Pancreas (tissue), 10 donors: ENCODE measurements at places on chromosomes 2 and 18. TPM values are rescaled to one million over a fixed set of nuclear protein-coding genes. Genes with fewer than 3 reads are reported as not detected.

DNA sequence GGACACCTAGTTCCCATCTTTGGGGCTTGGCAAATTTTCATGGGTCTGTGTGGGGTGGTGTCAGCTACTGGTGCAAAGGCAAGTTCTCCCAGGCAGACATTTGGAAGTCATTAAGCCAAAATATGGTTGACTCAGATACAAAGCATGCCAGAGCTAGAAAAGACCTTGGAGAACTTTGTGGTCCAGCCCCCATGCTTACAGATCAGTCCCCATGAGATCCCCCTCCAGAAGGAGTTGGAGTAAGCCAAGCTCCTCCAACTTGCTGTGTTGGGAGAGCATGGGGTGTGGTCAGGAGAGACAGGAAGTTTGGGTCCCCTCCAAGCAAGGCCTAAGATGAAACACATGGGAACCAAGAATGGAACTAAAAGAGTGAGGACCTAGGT is 224.5 kb downstream of the CYP26B1 start:
- DNase-seq, result peak; percentile 4

TMEM163 gene
- polyA plus RNA-seq, result 20.3 TPM

- DNase-seq, result no peak
Observed at GRCh38 chr2:98790221-98790620, 59.3 kb upstream of the MGAT4A start.

- DNase-seq, result no peak
Observed at GRCh38 chr2:151180123-151180522, 81.5 kb downstream of the RBM43 start.

DNA sequence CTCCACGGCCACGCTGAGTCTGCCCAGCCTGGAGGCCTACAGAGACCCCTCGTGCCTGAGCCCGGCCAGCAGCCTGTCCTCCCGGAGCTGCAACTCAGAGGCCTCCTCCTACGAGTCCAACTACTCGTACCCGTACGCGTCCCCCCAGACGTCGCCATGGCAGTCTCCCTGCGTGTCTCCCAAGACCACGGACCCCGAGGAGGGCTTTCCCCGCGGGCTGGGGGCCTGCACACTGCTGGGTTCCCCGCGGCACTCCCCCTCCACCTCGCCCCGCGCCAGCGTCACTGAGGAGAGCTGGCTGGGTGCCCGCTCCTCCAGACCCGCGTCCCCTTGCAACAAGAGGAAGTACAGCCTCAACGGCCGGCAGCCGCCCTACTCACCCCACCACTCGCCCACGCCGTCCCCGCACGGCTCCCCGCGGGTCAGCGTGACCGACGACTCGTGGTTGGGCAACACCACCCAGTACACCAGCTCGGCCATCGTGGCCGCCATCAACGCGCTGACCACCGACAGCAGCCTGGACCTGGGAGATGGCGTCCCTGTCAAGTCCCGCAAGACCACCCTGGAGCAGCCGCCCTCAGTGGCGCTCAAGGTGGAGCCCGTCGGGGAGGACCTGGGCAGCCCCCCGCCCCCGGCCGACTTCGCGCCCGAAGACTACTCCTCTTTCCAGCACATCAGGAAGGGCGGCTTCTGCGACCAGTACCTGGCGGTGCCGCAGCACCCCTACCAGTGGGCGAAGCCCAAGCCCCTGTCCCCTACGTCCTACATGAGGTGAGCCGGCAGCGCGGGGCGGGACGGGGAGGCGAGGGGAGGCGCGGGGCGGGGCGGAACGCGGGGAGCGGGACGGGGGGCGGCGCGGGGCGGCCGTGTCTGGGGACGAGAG is 15.2 kb downstream of the NFATC1 start:
- DNase-seq, result no peak

DNA sequence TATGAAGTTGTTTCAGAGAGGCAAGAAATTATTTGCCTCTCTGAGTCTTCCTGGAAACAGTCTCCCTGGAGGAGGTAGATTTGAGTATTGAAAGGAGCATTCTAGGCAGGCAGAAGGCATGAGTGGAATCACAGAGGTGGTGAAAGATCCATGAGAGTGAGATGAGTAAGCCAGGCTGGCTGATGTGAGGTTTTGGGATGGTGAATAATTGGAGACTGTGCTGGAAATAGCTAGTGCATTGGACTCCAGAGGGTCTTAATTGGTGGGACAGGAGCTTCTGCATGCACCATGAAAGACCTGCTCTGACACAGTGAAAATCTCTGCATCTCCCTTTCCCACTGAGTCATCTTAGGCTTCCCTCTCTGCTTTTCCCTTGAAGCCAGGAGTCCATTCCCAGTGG is 46.3 kb downstream of the CDC42EP3 start:
- no peak for DNase-seq

DNA sequence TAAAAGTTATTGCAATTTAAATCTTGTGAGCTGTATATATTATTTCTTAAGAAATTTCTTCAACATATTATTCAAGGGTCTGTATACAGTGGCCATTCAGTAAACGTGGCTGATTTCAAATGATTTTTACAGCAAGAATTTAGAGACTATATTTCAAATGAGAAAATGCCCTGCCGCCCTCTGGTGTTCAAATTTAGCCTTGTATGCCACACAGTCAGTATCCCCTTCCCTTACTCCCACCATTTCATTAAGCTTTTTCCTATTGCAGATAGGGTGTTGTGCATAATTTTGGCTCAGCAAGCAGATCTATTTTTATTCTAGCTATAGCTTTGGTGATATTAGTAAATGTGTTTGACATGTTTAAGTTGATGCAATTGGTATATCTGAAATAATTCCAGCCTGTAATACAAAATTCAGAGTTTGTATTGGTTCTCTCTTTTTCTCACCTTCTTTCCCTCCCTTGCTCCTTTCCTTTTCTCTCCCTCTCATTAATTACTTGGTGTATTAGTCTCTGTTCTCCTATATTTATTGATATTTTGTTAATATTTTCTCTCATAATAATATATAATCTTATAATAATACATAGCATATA is 22.8 kb upstream of the SCN7A start:
- no peak for DNase-seq

DNA sequence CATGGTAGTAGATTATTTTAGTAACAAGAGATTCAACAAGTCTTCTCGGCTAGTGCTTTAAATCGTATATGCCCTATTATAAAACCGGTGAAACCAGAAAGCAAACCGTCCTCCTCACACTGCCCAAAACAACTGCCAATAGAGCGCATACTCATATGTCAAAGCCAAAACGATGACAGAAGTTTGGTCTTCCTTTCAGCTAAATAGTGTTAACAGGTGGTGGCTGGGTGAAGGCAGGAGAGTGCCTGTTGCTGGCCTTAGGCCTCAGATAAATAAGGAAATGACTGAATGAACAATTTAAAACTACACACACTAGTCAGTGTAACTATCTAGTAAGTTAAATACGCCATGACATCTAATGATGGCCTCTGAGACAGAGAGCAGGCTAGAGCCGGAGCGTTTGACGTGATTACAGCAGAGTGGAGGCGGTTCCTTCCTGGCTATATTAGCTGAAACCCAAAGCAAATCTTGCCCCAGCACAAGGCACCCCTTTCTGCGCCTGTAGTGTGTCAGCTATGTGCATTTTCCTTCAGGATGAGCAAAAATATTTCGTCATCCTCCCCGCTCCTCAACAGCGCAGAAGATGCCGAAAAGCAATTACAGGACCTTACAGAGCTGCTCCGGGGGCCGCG is 1.6 kb downstream of the LONRF2 start:
- DNase-seq, result no peak

FNDC4 gene
- 11.8 TPM for polyA plus RNA-seq

SCG2 gene
- 30.0 TPM for polyA plus RNA-seq

AQP12A gene
- 284 TPM for polyA plus RNA-seq

- no peak for DNase-seq
Observed at GRCh38 chr2:150350500-150350899, 137.0 kb downstream of the RND3 start.

GRCh38 chr2:17617516-17617915 is 77.0 kb downstream of the VSNL1 start:
- no peak for DNase-seq

DNA sequence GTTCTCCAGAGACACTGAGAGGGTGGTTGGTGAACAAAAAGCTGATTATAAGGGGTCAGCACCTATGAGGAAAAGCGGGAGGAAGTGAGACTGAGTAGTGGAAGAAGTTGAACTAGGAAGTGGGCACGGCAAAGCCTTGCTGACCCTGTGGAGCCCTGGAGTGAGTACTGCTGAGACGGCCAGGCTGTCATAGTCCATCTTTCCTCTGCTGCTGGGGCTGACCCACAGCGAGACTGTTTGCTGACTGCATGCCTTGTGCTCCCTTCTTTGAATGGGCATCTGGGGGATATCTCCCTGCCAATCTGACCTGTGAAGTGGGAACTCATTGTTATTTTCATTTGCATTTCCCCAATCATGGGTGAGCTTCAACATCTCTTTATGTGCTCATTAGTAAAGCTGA is 92.4 kb upstream of the LDAH start:
- DNase-seq, result no peak

DNA sequence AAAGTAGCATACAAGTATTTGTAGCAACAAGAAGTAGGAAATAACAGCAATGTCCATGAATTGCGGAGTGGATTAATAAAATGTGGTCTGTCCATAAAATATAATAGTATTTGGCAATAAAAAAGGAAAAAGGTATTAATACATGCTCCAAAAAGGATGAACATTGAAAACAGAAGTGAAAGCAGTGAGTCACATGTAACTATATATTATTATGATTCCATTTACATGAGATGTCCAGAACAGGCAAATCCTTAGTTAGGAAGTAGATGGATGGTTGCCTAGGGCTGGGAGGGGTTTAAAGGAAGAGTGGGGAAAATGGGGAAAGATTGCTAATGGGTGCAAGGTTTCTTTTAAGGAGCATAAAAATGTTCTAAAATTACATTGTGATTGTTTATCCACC is 44.5 kb downstream of the CCDC74A start:
- DNase-seq, result no peak

DNA sequence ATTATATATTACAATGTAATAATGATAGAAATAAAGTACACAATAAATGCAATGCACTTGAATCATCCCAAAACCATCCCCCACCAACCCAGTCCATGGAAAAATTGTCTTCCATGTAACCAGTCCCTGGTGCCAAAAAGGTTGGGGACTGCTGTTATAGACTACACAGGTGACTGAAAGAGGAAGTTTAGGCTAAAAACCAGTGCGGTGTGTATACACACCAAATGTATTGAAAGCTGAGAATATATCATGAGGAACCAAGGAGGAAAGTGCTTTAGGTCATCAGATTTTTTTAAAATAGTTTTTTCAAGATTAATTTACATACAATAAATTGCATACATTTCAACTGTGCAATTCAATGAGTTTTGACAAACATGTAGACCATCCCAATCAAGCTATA is 20.5 kb upstream of the C1D start:
- DNase-seq, result no peak

- no peak for DNase-seq
Observed at GRCh38 chr18:8703092-8703709, 2.2 kb upstream of the MTCL1 start.

- no peak for DNase-seq
Observed at GRCh38 chr2:121489911-121490583, 40.6 kb upstream of the RNU4ATAC start.

DNA sequence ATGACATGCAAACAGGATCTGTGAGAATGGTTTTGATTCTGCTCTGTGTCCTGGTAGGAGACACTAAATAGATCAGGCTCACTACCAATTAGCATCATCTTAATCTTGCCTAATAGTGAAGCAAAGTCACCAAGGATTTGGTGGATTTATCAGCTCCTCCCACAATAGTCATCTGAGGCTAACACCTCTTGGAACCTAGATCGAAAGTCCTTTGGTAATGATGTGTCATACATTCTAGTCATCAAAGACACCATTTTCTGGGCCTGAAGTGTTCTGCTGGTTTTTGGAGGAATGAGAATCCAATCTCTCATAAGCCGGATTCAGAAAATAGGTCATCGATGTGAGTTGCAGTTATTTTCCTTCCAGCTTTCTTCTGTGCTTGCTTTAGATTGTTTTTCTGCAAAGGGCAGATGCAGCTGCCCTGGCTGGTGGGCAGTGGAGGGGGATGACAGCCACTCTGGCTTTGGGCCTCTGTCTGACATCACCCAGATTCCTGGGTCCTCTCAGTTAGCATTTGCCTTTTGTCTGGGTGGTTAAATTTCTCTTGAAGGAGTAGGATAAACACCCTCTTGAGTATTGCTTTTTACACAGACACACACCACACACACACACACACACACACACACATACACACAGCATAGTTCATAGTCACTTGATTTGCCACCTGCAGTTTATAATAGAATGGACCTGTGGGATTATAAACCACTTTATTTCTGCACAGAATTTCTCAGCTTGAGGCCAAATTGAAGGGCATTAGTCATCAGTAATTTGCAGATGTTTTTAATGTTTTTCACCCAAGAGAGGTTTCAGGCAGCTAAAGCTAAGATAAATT is at the start of gene MYO3B:
Gene MYO3B (plus strand): TSS at position 198 of the 832 bp plus-strand sequence. CDS start 141 bp downstream, at position 339.
- no peak for DNase-seq

ASXL2 gene
- polyA plus RNA-seq, result 1.7 TPM

UNC80 gene
- polyA plus RNA-seq, result 1.7 TPM

DNA sequence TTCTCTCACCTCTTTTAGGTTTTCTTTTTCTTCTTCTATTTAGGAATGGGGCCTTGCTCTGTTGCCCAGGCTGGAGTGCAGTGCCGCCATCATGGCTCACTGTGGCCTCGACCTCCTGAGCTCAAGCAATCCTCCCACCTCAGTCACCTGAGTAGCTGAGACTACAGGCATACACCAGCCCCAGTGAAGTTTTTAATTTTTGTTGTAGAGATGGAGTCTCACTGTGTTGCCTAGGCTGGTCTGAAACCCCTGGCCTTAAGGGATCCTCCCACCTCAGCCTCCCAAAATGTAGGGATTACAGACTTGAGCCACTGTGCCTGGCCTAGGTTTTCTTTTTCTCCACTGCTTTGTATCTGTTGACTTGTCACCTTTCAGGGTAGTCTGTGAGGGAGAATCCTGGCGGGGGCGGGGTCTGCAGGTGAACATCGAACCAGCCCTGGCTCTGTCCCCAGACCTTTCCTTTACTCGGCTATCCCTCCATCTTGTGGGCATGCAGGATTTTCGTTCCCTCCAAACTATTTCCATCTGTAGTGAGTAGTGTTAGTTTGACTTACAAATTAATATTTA is 21.7 kb downstream of the NCK2 start:
- DNase-seq, result no peak

- no peak for DNase-seq
Observed at GRCh38 chr2:104853534-104854497, at the start of gene POU3F3. Gene POU3F3 (plus strand): TSS chr2:104854115. CDS start chr2:104855511, 1,396 bp downstream.
